ENCODE measurements at places on chromosomes 5 and 9.

DNA sequence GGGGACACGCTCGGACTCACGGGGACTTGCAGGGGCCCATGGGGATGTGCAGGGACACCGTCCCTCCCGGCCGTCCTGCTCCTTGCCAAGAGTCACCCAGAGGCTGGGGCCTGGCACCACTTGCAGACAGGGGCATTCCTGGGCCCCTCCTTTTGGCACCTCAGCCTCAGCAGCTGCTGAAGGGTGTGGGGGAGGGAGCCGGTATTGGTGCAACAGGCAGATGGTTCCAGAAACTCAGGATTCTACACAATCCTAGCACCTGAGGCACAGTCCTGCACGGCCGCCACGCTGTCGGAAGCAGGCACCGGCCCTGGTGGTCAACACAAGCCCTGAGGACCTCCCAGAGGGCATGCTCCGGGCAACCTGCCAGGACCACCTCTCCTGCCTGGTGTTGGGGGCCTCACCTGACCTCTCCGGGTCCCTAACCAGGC, 19.3 kb upstream of the SLC12A7 start:
- no peak for DNase-seq

- no peak for DNase-seq
These were observed 637.7 kb downstream of the SLCO4C1 start for GRCh38 chr5:101658433-101658832.

GRCh38 chr5:178273665-178274541, 41.3 kb upstream of the PHYKPL start:
- no peak for DNase-seq

- no peak for DNase-seq
These were observed 218.4 kb downstream of the PCSK1 start for GRCh38 chr5:96214442-96215197.

DNA sequence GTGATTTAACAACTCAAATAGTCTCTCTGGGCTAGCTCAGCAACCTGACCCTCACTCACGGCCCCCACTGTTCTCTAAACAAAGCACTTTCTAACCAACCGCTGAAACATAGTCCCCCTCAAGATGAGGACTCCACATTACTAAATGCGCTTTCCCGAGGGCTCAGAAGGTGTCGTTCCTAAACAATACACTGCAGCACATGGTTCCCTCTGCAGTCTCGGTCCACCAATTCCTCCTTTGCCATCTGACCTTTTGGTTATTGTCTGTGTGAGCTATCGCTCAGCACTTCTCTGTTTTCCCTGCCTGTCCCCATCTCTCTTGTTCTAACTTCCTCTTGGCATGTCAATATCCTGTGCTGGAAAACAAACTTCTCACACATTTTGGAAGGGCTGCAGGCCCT, 7.2 kb downstream of the EPB41L4A start:
- DNase-seq, result no peak

All from AG04450 (cell line).